ENCODE measurements at places on chromosomes 4 and X. TPM values are rescaled to one million over a fixed set of nuclear protein-coding genes. Genes with fewer than 3 reads are reported as not detected.

- DNase-seq, result no peak
Observed at GRCh38 chrX:82362550-82362949, 1145.5 kb upstream of the POU3F4 start.

DNA sequence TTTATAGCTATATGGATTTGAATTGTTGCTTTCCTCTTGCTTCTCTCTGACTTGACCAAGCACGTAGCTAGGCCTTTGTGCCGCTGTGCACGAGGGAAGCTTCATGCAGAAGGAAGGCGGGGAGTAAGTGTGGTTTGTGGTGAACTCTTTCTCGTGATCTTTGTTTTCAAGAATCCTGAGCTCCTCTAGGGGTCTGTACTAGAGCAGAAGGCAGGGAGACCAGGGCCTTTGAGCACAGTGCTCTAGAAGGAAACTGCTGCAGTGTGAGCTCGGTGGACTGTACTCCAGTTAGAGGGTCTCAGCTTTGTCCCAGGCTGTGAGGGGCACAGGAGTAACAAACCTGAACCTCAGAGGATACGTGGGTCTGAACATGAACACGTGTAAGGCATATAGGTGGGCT lies 49.0 kb downstream of the AGA start:
- no peak for DNase-seq

PDE6B gene
- 10.7 TPM for total RNA-seq

TIGD4 gene
- 1.1 TPM for total RNA-seq

GRCh38 chr4:26196567-26196966 lies 124.2 kb upstream of the RBPJ start:
- DNase-seq, result no peak

GRCh38 chrX:118536687-118537461 lies 41.3 kb downstream of the DOCK11 start:
- peak; percentile 40 for DNase-seq

DNA sequence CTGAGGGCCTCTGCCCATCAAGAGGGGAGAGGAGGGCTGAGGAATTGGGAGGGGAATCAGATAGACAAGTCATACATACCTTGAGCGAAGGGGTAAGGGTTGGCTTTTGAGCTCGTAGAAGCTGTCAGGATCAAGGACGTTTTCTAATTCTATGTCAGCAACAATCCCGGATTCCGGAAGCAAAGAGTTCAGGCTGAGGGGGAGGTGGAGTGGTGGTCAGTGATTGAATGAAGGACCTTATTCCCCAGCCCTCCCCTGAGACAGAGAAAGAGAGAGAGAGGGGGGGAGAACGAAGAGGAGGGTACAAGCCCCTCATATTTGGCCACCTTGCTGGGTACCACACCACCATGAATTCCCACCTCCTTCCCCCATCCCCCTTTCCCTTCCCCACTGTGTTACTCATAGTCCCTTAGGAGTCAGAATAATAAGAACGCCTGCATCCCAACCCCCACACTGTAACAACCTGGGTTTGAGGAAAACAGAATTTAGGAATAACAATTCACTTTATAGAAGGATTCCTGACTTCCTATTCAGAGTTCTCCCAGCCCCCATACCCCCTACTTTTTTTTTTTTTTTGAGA lies 2.7 kb downstream of the TFE3 start:
- no peak for DNase-seq

NCAPG gene
- total RNA-seq, result 0.91 TPM
